ENCODE measurements at places on chromosomes 1 and 21.

GRCh38 chr1:201758499-201759050, 70.4 kb upstream of the IPO9 start:
- ATAC-seq: no peak

- no peak for ATAC-seq
These were observed 6.9 kb upstream of the C4BPB start for GRCh38 chr1:207081806-207082205.

GRCh38 chr1:202809597-202810159, 1.1 kb upstream of the PCAT6 start:
- no peak for ATAC-seq

- ATAC-seq: no peak
These were observed 37.8 kb downstream of the FRRS1 start for GRCh38 chr1:99728494-99729235.

DNA sequence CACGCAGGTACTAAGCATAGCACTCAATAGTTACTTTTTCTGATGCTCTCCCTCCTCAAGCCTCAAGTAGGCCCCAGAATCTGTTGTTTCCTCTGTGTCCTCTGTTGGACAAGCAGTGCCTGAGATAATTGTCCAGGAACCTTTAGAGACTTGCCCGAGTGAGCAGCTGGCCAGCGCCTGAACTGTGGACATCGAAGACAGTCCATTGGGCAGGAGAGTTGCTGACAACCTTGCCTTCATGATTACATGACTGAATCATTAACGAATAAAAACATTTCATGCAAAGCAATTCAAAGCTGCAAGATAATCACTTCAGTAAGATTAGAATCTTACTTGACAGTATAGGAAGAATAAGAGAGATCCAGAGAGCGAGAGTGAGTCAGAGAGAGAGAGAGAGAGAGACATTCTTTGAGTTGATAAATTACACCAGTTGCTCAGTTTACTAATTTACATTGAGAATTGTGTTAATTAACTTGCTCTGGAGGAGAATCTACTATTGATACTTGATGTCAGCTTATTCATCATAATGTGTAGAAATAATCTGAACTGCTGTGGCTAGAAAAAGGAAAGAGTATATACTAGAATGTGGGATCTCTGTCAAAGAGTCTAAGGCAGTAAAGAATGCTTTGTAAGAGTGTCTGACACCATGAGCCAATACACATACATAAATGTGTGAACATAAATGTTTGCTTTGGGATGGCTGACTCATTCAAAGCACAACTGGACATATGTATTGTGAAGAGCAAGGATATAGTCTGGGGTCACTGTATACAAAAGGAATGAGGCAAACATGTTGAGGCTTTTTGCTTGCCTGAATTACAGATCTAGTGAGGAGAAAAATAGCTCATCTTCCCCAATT, 216.0 kb downstream of the ZNF326 start:
- no peak for ATAC-seq

DNA sequence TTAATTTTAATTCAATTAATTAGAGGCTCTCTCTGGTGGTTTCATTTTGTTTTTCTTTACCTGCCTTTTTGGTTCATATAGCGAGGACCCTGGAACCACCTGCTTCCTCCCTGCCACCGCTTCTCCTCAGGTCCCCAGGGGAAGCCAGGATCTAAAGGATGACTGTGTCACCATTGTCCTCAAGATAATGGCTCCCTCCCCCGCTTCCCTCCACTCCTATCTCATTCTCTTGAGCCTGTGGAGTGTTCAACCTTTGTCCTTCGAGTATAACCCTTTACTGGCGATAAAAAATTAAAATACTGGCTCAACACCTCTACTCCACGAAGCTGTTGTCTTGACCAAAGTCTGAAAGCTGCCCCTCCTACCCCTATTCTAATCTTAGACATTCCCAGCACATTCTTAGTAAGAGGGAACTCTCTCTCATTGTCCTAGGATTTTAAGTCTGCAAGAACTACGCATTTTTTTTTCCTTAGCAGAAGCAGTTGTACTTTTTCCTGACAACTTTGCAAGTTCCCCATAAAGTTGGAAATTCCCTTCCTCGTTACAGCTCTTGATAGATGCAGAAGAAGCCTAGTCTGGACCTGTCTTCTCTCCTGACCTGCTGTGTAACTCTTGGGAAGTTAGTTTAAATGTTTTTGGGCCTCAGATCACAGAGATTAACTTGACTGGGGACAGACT, 12.6 kb upstream of the MAPKAPK2 start:
- no peak for ATAC-seq

Data from gastroesophageal sphincter (tissue), 4 donors.